Esophagus muscularis mucosa (tissue), 4 donors: ENCODE measurements at places on chromosomes 7 and 10.

GRCh38 chr7:37768611-37769010, 79.8 kb upstream of the NME8 start:
- DNase-seq, result no peak

DNA sequence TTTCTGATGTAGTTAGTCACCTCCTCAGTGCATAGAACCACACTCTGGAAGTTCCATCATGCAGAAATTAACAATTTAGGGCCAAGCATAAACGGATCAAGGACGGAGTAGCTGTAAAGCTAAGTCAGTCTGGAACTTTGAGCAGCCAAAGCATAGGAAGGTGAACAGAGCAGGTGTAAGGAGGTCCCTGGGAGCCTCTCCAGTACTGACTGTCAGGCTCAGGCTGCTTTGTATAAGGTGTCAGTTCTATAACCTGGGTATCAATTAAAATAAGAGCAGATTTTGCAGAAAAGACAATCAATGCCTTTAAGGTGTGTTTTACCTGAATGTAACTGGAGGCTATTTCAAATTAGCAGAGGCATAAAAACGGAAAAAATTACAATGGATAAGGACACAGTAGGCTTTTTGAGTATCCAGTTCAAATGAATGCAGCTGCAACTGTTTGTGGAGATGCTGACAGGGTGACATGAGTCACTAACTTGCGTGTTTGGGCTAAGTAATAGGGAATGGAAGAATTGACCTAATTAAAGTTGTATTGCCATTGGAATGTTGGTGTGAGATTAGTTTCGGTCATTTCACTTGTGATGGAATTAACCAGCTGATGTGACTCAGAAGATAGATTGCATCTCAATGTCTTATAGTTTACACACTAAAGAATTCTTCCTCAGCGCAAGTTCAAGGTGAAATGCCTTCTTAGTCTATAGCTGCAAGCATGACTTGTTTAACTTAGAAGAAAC, 417.9 kb upstream of the CNTNAP2 start:
- DNase-seq, result no peak

- DNase-seq, result no peak
Observed at GRCh38 chr10:98128802-98129201, 5.7 kb upstream of the R3HCC1L start.

- DNase-seq, result no peak
Observed at GRCh38 chr10:83612746-83613145, 526.6 kb upstream of the GHITM start.

DNA sequence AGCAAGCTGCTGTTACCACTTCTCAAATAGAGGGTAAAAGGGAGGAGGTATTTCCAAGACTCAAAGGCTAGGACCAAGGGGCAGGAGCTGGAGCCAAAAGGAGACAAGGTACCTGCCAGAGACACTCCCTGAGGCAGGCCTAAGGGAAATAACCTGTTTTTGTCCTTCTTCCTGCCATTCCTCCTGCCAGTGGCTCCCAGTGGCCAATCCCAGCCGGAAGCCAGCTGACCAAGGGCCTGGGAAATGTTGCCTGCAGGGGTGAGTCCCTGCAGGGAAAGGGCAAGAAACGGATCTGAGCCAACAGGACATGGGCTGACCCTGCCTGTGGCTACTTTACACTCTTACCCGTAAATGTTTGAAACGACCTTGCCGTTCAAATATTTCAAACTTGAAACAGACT, 3.5 kb downstream of the CYTH3 start:
- no peak for DNase-seq

GRCh38 chr10:387909-388660, 252.8 kb downstream of the ZMYND11 start:
- no peak for DNase-seq

- no peak for DNase-seq
Observed at GRCh38 chr10:3861795-3862194, 76.8 kb upstream of the KLF6 start.

DNA sequence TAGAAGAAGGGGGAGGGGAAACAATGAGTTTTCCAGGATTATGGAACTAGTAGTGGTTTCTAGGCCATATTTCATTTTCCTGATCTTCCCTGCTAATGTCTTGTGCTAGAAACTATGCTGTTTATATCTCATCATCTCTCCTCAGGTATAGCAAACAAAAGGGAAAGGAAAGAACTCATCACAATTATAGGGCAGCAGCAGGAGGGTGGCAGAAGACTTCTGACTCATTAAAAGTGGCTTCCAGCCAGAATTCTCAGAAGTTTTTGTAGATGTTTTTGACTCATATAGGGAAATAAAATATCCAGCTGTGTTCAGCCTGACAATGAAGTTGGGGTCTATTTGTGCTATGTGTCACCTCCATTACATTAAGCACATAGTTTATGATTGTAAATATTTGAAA, 6.5 kb downstream of the AHR start:
- no peak for DNase-seq

DNA sequence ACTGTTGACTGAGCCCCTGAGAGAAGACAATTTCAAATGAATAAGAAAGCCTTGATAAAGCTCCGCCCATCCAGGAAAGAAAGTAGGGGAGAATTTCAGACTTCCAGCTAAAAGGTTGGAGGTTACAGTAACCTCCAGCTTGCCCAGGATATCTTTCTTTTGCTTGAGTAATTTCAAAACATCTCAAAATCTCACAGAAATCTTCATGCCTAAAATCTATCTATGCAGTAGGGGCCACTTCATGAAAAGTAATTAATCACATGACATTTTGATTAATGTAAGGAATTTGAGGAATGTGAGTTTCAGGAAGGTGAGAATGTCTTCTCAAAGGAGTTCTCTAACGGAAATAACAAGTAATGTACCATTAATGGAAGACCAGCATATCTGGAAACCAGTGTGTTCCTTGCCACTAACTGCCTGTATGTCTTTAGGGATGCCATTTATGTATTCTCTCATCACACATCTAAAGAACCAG, 24.2 kb downstream of the TRIL start:
- no peak for DNase-seq

DNA sequence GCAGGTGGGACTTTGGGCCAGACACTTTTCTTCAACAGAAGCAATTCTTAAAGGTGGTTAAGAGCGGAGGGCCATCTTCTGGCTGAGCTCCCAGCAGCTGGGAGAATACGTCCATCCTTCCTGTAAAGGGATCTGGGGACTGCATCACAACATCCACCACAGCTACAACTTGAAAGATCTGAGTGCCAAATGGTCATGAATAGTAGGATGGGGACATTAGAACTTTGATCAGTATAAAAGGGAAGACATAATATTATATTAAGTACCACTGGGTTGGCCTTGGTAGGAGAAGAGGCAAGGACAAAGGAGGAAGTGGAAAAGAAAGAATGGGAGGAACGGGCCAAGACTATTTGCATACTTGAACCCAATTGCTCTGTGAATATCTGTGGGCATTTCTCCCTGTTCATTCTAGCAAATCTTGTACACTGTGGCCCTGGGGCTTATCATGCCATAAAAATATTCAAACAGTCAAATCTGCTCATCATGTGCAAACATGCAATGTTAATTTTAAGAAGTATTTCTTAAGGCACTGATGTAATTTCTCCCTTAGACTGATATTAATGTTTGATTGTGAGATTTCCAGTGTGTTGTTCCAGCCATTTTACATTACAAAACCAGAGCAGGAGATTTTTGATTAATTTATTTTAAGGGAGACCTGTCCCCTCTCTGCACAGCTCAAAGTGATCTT, 65.5 kb upstream of the CREB5 start:
- no peak for DNase-seq

GRCh38 chr10:33542752-33543505, 208.5 kb upstream of the NRP1 start:
- DNase-seq, result no peak

GRCh38 chr10:97703398-97704067, 10.0 kb upstream of the MARVELD1 start:
- no peak for DNase-seq

DNA sequence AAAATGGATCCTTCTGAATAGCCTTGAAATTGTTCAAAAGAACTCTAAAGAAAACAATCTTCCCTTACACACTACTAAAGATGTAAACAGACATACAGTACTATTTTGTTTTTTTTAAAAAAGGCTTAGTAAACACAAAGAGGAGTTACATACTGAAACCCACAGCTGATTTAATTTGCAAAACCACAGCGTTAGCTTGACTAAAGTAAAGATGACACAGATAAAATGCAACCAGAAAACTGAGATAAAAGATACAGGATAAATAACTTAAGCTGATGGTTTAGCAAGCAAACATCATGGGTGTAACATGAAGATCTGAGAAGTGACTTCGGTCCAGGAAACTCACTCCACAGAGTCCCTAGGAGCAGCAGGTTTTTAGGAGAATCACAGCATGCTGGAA, 21.8 kb downstream of the PRKCQ start:
- no peak for DNase-seq

DNA sequence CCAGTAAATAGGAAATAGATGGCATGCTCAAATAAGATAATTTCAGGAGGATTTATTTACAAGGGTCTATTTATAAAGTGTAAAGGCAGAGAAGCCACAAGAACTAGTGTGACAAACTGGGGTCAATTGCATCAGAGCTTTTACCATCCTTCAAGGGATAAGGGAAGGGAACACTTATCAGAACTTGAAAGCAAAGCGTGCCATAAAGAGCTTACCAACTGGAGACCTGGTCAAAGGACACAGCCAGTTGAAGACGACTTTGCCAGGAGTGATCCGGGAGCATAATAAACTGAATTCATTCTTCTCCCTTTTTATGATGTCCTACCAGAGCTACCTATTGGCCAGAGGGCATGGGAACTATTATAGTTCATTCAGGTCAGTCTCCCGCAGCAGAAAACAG, 3.2 kb upstream of the PPP1R3A start:
- no peak for DNase-seq

- no peak for DNase-seq
Observed at GRCh38 chr10:55374060-55374459, 573.0 kb upstream of the PCDH15 start.

GRCh38 chr10:120428754-120429153, 28.3 kb upstream of the PLPP4 start:
- no peak for DNase-seq

- no peak for DNase-seq
Observed at GRCh38 chr10:30172673-30173072, 113.3 kb upstream of the JCAD start.

DNA sequence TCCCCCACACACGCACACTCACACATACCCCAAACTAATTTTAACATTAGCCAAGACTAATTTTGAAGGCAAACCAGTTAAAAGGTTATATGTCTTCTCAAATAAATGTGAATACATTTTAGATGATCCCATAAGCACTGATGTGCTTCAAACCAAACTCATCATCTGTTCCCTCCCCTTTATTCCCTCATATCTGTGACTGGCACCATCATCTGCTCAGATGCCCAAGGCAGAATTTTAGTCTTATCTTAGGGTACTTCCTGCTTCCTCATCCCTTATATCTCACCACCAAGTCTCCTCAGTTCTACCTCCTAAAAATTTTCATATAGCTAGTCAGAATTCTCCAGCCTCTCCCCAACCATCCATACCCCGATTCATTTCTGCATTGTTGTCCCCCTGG, 80.4 kb downstream of the UPF2 start:
- DNase-seq, result no peak

GRCh38 chr7:55545496-55545895, 26.8 kb downstream of the VOPP1 start:
- DNase-seq, result no peak

GRCh38 chr7:151341357-151342101, at the start of gene NUB1:
TSS of gene NUB1 (plus strand) at chr7:151341812. CDS start at chr7:151345350, 3,538 bp downstream.
- peak; percentile 97 for DNase-seq

DNA sequence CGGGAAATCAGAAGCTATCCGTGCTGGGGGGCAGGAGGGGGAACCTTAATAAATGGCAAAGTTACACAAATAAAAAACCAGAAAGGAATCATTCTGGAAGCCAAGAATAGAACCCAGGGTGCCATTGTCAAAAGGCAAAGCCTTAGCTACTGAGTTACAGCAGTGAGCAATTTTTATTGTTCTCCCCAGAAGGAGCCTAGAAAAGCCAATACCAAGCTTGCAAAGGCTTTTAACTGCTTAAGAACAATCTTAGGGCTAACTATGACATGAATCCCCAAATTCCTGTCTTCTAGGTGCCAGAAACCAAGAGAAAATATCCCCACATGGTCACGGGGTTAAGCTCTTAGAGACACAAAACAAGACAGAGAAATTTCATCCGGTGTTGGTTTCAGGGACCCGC, 482.7 kb downstream of the CCSER2 start:
- no peak for DNase-seq

DNA sequence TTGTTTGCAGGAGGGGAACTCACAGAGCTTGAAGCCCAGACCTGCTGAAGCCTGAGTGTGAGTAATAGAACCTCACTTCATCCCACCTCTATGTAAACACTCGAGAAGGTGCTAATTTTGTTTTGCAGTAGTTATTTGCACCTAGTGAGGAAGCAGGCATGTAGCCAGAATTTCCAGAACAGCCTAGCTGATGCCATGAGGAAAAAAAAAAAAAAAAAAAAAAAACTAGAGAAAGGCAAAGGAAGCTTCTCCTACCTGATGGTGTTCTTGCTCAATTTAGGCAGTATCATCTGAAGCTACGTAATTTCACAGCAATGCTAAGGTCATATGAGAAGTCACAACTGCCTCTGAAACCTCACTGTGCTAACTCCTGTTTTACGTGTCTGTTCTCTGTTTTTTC, 13.6 kb upstream of the GPR37 start:
- no peak for DNase-seq

DNA sequence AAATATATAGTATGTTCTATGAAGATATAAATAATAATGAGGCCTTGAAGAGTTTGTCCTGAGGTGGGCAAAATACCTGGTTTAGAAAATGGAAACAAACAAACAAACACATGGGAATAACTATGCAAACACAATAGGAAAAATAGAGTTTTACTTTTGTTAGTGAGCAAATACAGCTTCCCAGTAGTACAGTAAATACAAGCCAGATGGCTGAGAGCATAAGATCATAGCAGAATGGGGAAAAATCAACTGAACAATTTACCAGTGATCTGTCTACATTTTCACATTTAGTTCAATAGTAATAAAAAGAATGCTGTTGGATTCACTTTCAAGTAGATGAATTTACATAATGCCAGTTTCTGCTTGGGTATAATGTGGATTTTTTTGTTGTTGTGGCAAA, 45.1 kb downstream of the ADD3 start:
- DNase-seq, result no peak

DNA sequence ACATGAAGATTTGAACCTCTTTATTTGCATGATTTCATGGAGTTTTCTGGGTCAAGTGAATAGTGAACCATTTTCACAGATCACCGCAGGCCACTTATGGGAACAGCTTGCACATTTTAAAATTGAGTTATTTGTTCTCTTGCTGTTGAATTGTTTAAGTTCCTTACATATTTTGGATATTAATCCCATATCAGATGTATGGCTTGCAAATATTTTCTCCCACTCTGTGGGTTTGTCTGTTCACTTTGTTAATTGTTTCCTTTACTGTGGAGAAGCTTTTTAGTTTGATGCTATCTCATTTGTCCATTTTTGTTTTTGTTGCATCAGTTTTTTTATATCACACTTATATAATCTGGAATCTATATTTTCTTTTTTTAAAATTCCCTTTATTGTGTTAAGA, 14.1 kb upstream of the ZC3HAV1L start:
- DNase-seq, result no peak

DNA sequence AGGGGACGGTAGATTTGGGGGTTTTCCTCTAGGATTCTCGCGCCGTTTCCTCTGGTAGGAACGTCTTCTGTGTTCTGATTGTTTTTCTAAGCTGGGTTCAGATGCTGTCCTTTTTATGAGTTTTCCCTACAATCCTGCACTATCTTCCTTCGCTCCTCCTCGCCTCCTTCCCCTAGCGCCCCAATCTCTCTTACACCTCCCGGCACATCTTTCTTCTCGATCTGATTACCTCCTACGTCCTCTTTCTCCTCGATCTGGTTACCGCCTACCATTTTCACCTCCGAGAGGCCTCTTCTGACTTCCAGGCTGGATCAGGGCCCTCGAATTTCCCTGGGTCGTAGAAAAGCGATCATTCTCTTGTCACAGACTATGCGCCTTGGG, 413 bp downstream of the BUD31 start:
- no peak for DNase-seq
